ENCODE measurements at places on chromosomes 2 and 18.

- DNase-seq, result peak; percentile 17
Observed at GRCh38 chr2:1886405-1886992, 142.2 kb upstream of the PXDN start.

- no peak for DNase-seq
Observed at GRCh38 chr18:21458788-21459187, 141.7 kb downstream of the ESCO1 start.

DNA sequence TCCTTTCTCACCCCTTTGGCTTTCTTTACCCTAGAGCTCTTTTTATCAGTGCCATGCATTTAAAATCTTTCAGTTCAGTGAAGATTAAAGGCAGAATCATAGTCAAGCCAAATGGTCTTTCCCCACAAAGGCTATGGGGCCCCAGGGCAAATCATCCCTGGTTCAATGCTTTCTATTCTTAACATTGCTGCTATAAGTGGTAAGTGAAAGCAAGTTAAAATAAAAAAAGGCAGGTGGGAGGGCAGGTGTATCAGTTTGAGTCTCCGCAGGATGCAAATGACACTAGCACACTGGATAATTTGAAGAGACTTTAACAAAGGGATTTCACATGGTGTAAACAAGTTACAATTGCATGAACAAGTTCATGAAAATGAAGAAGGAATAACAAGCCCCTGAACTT lies 757.4 kb downstream of the SATB2 start:
- no peak for DNase-seq

DNA sequence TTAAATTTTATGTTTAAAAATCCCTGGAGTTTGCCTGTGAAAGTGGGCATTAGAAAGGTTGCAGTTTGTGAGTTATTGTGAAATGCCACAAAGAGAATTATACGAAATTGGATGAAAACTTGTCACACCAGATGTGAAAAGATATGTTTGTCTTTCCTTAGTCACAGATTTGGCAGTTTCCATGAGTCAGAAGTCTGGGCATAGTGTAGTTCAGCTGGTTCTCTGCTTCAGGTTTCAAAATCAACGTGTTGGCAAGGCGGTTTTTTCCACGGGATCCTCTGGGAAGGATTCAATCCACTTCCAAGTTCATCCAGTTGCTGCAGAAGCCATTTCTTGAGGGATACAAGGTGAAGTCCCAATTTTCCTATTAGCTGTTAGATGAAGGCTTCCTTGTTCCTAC lies 658.0 kb upstream of the CDH2 start:
- no peak for DNase-seq

DNA sequence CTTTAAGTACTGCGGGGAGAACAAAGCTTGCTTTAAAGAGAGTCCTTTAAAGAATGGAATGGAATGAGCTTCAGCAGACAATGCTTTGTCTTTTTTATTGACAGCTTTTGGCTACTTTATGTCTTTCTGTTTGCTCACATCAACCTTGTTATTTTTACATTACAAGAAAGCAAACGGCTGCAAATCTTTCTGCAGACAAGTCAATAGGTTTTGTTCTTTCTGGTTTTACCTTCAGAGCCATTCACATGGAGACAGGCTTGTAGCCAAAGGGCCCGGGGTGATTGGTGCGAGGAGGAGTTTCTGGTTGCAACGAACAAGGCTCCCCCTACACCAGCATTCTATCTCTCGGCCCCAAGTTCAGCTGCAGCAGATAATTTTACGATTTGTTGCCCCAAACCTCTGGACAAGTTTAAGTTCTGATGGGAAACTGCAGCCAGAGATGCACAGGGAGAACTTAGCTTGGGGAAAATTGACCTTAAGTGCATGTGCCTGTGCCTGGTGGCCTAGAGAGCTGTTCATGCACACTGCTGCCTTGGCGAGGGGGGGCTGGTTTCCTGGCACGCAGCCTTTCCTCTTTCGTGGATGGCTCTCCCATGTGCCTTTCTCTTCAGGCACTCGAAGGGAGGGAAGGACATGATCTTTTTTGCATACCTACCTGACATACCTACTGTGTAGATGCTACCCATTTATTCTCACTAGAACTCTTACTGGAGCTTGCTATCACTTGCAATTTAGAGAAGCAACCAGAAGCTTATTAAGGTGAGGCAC lies 543.2 kb downstream of the DCDC2C start:
- no peak for DNase-seq

- no peak for DNase-seq
Observed at GRCh38 chr2:65130664-65131175, 814 bp upstream of the RAB1A start.

- DNase-seq, result no peak
Observed at GRCh38 chr2:159073256-159073655, 104.8 kb downstream of the TANC1 start.

- DNase-seq, result no peak
Observed at GRCh38 chr2:69227716-69228115, 159.3 kb downstream of the GFPT1 start.

- DNase-seq, result peak; percentile 30
Observed at GRCh38 chr2:233049194-233049761, 10.9 kb upstream of the INPP5D start.

DNA sequence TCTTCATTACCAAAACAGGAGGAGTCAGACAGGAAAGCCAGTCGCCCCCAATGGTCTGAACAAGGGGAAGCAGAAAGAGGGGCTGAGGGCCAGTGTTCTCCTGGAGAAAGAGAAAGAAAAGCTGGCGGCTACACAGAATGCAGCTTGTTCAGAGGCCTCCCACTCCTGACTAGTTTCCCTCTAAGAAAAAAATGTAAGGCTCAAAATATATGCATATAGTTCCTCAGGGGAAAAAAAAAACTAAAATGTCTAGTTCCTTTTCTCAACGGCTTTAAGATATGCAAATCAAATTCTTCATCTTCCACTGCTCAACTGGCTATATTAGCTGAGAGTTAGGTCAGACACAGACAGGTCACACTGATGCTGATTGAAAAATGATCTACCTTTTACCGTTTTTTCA lies 18.6 kb downstream of the MBOAT2 start:
- DNase-seq, result no peak

DNA sequence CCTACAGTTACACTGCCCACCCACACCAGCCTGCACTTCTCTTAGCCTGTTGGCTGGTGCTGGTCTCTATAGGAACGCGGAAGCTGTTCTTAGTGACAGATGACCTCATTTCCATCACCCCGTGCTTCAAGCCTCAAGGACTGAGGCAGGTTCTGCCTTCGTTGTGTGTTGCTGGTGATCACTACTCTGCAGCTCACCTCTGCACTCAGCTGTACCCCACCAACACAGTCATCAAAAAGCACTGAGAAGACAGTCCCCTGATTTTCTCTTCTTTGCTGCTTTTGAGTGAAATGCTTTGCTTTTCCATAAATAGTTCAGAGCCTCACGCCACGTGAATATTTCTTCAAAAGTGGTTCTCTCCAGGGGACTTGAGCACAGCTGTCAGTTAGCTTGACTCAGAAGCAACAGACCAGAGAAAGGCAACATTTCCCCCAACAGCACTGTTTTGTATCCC lies 225.7 kb upstream of the CCDC150 start:
- DNase-seq, result no peak

DNA sequence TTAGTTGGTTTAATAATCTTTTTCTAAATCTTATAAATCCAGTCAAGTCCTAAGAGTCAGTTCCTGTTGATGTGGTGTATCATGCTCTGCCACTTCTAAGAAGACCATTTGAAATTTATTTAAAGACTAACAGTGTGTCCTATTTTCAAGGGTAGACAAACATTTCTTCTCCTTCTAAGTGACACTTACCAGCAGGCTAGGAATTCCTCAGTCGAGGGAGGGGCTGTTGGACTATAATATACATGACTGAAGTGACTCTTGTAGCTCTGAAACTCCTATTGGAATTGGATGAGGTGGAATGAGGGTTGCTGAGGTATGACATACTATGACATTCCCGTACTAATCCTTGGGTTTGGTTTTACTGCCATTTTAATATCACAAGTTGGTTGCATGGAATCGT lies 30.6 kb downstream of the ITGB6 start:
- no peak for DNase-seq

DNA sequence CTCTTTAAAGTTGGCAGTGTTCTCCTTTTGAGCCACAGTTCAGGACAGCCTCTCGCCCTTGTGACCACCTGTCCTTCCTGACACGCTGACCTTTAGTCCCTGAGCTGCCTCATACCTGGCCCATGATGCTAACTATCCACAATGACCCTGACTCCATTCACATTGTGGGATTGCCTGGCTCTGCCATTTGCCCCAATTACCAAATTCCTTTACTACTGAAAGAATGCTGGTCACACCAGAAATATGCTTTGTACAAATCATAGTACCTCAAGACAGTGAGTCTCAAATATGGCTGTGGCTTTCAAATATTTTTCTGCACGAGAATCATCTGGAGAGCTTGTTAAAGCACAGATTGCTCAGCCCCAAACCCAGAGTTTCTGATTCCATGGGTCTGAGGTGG lies 54.2 kb downstream of the LTBP1 start:
- no peak for DNase-seq

GRCh38 chr2:96154506-96155380 lies 9.5 kb upstream of the DUSP2 start:
- no peak for DNase-seq

GRCh38 chr18:63708650-63709049 lies 5.9 kb downstream of the SERPINB11 start:
- DNase-seq, result no peak
